ENCODE measurements at places on chromosomes 11 and 22. TPM values are rescaled to one million over a fixed set of nuclear protein-coding genes. Genes with fewer than 3 reads are reported as not detected.

PKNOX2 gene
- not detected for total RNA-seq

GRAMD1B gene
- total RNA-seq: 18.9 TPM

UPK3A gene
- total RNA-seq: not detected

- DNase-seq: no peak
Measured at GRCh38 chr22:48055827-48056226, 1293.4 kb downstream of the TBC1D22A start.

DNA sequence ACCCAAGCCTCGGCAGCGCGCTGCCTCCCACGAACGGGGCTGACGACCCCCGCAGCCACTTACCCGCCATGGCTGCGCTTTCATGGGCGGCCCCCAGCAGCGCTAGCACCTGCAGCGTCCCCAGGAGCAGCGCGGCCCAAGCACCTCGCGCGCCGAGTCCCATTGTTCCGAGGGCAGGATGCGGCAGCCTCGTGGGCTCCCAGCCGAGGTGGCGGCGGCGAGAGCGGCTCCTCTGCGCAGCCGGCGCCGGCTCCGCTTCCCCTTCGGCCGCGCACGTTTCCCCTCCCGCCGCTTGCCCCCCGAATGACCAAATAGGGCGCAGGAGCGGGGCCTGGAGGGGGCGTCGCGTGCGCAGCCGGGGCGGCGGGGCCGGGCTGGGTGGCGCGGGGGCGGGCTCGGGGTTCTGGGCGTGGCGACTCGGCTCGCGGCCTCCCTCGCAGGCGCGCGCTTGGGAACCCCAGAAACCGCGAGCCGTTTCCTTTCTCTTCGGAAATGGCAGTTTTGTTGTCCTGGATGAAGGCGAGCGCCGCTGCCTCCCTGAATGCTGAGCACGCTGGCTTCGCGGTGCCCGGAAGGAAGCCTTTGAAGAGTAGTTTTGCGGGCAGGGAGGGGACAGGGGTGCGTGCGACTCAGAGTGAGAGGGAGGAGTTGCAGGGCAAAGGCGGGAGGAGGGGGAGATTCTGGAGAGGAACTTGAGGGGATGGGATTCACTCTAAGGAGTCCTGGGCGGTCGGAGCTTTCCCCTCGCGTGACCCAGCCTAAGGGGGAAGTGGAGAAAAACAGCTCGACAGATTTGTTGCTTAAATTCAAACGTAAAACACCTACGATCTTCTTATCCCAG, at the start of gene TMEM123:
TMEM123 (minus strand) TSS at position 305 of the 841 bp plus-strand sequence; CDS start at position 163, 142 bp downstream.
- DNase-seq: peak; percentile 95

- DNase-seq: no peak
Measured at GRCh38 chr22:17266251-17266971, 47.2 kb upstream of the ADA2 start.

- no peak for DNase-seq
Measured at GRCh38 chr11:130693543-130693942, 222.7 kb downstream of the SNX19 start.

DNA sequence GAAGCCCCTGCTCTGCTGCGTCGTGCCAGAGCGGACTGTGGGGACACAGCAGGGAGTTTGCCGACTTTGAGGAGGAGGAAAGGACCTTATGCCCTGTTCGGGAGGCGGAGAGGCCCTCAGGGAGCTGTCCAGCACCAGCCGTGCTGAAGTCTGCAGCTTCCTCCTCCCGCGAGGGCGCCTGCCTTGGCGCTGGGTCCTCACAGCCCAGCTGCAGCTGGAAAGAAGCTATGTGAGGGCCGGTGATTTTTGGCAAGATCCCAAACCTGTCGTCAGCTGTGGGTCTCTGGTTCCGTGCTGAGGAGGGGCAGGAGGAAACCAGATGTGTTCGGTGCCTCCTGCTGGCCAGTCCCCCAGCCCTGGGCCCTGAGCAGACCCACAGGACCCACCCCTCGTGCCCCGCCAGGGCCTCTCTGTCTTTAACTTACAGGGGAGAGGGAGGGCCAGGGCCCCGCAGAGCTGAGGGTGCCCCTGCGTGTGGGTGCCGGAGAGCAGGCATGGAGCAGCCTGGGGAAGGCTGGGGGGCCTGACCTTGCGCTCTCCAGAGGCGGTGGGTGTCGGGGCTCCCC, 12.0 kb downstream of the BRSK2 start:
- peak; percentile 82 for DNase-seq

GRCh38 chr11:34749666-34750659, 129.1 kb downstream of the EHF start:
- no peak for DNase-seq

DNA sequence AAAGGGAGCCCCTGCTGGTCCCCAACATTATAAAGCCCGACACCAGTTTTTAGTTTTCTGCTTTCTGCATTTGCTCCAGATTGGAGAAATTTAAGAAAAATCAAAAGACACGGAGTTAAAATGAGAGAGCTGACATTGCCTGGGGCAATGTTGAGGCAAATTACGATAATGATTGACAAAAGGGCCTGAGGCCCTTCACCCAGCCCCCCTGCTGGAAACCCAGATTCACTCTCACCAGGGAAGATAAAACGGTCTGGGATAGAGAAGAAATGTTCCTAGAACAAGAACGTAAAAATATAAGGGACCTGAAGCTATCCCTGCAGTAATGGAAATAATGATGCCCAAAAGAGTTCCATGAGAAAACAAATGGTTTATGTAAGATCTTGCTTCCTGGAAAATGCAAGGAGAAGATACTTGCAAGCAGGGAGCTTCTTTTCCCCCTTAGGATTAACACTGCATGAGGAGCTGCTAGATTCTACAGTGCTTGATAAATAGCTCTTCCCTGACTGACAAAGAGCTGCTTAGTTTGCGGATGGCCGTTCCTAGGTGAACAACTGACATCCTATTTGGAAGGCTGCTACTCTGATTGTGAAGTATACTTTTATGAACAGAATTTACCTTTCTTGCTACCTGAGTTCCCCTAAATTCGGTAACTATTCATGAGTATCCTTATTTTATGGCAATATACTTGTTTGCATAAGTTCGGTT, 40.6 kb upstream of the GNAZ start:
- no peak for DNase-seq

- DNase-seq: no peak
Measured at GRCh38 chr11:7143908-7144307, 55.1 kb downstream of the RBMXL2 start.

- peak; percentile 37 for DNase-seq
Measured at GRCh38 chr11:74255741-74256375, 55.6 kb downstream of the P4HA3 start.

All from hematopoietic multipotent progenitor cell (in vitro differentiated cells).